ENCODE measurements at places on chromosomes 2 and 18.

DNA sequence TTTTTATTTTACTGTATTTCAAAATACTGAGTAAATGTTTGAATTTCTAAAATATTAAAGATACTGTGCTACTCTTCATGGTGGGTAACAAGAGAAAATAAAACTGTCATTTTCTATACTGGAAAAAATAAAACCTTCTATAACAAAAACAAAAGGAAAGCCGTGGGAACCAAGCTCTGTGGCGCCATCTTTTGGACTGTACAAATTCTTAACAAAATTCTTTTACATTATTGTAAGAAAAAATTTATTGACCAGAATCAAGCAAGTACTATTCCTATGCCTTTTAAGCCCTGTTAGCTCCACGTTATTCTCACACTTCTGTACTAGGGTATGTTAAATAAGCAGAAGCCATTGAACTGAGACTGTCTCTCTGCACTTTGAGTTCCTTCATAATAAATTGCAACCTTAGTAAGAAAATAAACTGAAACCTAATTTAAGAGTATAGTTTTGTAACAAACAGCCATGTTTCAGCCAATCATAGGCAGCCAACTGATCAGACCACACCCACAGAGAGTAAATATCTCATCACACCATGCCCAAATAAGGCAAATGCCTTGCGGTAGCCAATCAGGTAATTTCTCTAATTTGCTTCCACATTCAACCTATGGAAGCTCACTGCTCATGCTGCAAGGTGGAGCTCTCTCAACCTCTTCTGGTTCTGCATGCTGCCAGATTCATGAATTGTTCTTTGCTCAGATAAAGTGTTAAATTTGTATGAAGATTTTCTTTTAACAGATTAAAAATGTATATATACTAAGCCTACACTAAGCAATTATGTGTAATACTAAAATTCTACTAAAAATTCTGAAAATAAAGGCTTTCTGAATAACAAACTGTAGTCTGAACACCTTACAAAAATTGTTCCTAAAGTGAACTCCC, 42.2 kb downstream of the HIBCH start:
- no peak for DNase-seq

DNA sequence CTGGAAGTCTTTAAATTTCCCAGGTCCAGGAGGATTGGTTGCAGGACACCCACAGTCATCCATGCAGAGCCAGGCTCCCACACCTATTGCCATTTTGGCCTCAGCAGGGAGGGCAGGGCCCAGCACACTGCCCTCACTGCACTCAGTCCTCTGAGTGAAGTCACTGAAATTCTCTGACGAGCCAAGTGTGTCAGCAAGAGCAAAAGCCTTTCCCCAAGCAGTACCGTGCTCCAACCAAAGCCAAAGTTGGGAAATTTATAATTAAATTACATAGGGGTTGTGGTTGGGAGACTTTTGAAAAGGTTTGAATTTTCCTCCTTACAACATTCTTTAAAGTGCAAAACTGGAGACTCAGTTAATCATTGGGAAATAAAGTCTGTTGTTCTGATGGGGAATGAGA, 98.5 kb upstream of the CD226 start:
- no peak for DNase-seq

- no peak for DNase-seq
These were observed 11.1 kb upstream of the BIN1 start for GRCh38 chr2:127118038-127118437.

GRCh38 chr2:38214209-38214717, 138.3 kb upstream of the CYP1B1 start:
- DNase-seq = no peak

DNA sequence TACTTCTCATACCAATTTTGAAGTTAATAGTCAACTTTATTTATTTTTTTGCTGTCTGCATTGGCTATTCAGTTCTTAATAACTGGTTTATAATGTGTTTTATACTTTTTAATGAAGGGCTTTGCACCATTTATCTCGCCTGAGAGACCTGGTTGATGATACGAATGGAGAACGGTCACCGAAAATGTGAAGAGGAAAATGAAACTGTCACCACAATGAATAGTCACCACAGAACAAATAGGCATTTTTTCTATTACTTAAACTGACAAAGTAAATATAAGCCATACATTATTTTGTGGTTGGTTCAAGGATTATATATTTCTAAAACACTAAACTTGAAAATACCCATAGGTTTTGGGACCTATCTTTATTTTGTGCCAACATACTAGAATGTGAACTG, 20.4 kb downstream of the C18orf54 start:
- DNase-seq = no peak

DNA sequence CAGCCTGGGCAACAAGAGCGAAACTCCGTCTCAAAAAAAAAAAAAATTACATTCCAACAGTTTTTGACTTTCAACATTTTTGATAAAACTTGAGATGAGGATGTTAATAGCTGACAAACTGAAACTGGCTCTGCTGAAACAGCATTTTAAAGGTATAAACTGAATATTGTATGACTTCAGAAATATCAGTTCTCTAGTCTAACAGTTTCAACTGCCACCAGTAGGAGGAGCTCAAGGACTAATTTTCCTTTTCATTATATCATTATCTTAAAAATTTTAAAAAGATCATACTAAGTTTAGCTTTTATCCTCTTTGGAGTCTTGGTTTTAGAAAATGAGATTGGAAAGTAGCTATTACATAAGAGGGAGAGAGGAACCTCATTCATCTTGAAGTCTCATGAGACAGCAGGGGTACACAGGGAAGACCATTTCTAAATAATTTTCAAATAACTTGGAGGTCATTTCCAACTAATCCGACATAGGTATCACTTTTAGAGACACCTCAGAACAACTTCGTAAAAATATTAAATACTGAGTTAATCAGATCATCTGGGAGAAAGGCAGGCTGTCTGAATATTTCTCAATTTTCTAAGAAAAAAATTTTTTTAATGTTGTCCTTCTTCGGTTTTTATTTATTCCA, 37.6 kb upstream of the MCM6 start:
- no peak for DNase-seq

DNA sequence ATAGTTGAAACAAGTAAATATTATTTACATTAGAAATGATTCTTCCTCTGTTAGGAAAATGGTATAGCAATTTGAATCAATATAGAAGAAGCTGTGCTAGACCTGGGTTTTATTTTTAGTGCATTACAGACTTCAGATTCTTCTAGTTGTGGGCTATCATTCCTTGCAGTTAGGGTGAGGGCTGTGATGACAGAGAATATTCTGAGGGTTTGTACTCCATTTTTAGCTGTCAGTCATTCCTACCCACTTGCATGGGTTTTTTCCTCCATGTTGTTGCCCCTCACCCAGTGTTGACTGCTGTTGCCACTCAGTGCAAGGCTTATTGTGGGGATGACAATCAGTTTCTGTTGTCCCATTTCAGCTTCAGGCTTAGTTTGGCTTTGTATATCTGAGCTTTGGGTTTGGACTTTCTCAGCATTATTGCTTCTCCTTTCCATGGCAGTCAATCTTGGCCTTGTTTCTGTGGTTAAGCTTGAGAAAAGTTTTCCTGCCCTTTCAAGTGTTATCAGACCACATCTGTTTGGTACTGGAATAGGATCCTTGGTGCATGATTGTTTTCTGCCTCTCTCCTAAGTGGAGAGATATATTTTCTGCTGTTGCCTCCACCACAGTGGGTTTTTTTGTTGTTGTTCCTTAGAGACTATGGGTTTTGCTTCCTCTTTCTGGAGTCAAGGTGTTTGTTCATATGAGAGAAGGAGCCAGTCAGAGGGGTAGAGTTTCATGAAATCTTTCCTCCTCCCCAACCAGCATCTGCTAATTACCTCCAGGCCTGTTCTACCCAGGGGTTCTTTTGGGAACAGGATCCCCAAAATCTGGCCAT, 312.7 kb upstream of the CWC22 start:
- no peak for DNase-seq

GRCh38 chr2:109582928-109583895, 30.6 kb downstream of the SEPTIN10 start:
- DNase-seq = no peak

GRCh38 chr2:31078579-31079105, 59.6 kb downstream of the GALNT14 start:
- DNase-seq = no peak
